ENCODE measurements at places on chromosomes 6 and 20.

DNA sequence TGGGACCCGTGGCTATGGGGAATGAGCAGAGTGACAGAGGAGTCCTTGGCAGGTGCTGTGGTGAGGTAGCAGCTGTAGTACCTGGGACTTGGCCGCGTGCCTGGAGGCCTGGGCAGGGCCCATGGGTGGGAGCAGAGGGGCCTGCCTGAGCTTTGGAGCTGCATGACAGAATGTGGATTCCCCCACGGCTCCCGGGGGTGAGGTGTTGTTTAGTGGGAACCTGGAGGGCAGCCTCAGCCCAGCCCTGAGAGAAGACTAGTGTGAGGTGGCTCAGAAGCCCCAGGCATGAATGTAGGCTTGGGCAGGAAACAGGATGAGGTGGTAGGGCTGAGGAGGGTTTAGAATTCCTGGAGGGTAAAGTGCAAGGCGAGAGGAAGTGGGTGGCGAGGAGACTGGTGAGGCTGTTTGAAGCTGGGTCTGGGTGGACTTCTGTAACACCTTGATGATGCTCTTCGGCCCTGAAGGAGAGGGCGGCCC is 86.5 kb upstream of the SCP2D1 start:
- no peak for DNase-seq

- DNase-seq = no peak
Measured at GRCh38 chr6:79463621-79464050, 73.6 kb downstream of the LCA5 start.

- DNase-seq = no peak
Measured at GRCh38 chr6:21450149-21450548, 143.4 kb upstream of the SOX4 start.

GRCh38 chr6:37005061-37005810 is at the start of gene FGD2:
TSS of gene FGD2 (plus strand) at chr6:37005655. CDS start at chr6:37005818, 163 bp downstream.
- peak; percentile 72 for DNase-seq

DNA sequence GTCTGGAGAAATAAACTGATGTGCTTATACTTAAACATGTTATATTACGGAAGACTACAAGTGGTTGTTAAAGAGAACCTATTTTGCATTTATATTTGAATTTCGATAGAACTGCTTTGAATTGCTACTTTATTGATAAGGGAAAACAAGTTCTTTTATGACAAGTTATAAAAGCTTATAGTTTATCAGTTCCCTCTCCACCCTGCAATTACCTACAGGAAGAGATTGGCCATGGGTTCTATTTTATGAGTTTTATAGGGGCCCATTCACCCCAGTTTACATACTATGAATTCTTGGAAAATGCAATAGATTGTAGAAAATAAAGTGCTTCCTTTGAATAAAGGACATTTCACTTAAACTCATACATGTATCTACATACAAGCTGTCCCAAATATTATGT is 144.4 kb downstream of the AHI1 start:
- no peak for DNase-seq

GRCh38 chr6:120395784-120396183 is 938.5 kb downstream of the TBC1D32 start:
- no peak for DNase-seq

- no peak for DNase-seq
Measured at GRCh38 chr20:42155586-42155985, 537.4 kb upstream of the CHD6 start.

DNA sequence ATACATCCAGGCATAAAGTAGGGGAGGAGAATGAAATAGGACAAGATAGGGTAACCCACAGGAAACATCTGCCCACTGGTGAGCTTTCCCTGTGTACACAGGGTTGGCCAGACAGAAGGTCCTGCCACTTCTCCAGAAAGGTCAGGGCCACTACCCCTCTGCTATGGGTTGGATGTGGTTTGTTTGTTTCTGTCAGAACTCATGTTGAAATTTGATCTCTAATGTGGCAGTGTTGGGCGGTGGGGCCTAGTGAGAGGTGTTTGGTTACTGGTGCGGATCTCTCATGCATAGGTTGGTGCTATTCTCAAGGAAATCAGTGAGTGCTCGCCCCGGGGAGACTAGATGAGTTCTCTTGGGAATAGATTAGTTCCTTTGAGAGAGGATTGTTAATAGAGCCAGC is 15.6 kb upstream of the MAS1 start:
- no peak for DNase-seq

DNA sequence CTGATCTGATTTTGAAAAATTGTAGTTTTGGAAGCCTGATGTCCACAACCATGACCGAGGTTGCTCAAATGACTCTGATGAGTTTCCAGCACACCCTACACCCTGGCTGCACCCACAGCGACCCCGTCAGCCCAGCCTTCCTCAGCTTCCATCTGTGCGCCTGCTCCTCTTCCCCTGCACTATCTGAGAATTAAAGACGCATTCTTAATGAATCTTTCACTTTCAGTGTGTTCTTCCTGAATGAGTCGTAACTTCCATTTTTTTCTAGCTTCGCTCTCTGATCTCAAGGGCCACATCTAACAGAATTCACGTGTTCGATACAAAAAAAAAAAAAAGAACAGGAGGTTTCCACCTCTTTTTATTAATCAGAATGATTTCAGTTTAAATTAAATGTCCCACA is 21.3 kb upstream of the RREB1 start:
- no peak for DNase-seq

GRCh38 chr20:34952671-34953070 is 2.9 kb downstream of the GSS start:
- DNase-seq = no peak

DNA sequence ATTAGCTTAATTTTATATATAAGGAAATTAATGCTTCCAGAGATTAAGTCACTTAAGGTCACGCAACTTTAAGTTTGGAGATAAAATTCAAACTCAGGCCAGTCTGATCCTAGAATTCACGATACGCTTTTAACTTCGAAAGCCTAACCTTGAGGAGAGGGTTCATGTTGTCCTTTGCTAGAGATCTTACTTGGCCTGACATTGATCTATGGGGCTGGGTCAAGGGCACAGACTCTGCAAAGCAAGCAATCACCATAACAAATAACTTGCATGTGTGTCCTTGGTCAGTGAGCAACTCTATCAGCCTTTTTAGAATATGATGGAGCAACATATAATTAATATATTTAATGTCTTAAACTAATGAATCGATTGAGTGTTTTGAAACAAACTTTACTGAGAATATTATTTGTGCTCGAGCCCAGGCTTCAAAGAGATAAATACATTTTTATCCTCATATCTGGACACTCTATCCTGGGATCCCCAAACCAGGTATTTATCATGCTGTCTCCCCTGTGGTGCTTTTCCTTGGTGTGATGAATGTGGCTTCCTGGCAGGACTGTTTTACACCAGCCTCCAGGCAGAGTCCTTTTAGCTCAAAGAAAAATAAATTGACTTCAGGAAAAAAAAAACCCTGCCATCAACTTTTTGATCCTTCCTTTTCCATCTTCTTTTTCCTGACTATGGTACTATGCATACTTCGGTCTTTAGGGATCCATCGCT is 29.1 kb downstream of the RPS12 start:
- DNase-seq = no peak

- DNase-seq = no peak
Measured at GRCh38 chr6:167957626-167958025, 39.8 kb upstream of the KIF25 start.

DNA sequence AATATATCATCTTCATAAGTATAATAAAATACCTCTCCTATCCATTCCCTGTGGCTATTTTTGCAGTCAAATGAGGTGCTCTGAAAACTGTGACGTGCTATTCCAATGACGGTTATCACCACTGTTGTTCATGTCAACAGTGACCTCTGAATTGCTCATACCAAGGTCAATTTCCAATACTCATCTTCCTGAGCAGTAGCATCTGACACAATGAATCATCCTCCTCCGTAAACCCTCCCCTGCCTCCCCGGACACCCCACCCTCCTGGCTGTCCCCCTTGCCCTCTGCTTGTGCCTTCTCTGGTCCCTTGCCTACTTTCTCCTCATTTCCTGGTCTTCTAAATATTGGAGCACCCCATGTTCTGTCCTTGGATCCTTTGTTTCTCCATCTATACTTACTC is 77.7 kb upstream of the SLC22A23 start:
- no peak for DNase-seq

DNA sequence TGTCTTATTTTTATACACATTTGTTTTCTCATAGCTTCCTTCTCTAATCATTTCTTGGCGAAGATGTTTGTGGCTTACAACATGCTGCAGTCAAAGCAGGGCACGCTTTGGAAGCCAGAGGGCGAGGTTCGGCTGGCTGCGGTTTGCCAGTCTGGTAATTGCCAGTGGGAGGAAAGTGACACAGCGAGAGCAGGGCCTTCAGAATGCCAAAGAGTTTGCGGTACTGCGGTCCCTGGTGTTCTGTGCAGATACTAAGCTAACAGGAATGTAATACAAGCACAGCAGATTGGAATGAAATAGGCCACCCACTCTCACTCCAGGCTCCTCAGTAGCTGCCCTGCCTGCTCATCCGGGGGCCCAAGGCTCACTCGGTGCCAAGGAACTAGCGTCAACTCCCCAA is 58.7 kb upstream of the TGM3 start:
- no peak for DNase-seq

DNA sequence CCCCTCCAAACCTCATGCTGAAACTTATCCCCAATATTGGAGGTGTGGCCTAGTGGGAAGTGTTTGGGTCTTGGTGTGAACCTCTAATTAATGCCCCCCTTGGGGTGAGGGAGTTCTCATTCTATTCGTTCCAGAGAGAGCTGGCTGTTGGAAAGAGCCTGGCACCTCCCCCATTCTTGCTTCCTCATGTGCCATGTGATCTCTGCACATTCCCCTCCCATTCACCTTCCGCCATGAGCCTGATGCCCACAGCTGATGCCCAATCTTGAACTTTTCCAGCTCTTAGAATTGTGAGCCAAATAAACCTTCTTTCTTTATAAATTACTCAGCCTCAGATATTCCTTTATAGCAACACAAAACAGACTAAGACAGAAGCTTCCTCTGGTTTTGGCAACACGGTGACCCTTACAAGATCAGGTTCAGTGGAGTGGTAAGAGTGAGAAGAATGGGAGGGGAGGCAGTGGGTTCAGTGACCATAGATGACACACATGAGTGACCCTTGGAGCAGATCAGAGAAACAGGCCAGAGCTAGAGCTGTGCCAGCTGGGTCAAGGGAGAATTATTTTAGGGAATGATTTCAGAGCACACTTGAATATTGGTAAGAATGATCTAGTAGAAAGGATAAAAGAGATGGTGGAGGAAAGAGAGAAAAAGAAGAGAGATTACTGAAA is 176.4 kb downstream of the LY86 start:
- no peak for DNase-seq

DNA sequence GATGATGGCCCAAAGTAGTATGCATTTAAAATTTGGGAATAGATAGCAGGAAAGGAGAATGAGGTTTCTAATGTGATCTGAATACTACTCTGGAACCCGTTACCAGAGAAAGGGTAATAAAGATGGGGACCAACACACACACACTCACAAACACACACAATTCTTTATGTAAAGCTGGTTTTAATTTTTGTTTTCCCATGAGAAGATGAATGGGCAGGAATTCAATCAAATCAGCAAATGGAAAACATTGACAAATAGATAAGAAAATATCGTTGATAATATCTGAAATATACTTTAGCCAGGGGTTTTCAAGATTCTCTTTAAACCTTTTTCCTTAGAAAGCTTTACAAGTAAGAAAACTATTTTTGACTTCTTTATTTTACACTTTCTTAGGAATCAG is 303.0 kb downstream of the PRL start:
- no peak for DNase-seq

DNA sequence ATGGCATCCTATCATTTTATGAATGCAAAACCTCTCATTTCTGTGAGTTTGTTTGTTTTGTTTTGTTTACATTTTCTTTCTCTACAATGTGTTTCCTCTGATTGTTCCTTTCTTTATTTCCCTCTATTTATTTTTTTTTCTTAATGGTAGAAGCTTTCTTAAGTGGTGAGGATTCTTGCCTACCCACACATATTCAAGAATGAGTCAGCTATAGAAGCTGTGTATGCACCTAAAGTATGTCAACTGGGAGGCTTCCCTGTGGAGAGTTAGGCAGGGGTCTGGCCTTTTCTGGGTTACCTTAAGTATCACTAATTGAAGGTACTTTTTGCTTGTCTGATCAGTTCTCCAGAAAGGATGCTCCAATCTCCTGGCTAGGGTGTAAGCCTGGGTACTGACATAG is 354.0 kb downstream of the ESR1 start:
- no peak for DNase-seq

DNA sequence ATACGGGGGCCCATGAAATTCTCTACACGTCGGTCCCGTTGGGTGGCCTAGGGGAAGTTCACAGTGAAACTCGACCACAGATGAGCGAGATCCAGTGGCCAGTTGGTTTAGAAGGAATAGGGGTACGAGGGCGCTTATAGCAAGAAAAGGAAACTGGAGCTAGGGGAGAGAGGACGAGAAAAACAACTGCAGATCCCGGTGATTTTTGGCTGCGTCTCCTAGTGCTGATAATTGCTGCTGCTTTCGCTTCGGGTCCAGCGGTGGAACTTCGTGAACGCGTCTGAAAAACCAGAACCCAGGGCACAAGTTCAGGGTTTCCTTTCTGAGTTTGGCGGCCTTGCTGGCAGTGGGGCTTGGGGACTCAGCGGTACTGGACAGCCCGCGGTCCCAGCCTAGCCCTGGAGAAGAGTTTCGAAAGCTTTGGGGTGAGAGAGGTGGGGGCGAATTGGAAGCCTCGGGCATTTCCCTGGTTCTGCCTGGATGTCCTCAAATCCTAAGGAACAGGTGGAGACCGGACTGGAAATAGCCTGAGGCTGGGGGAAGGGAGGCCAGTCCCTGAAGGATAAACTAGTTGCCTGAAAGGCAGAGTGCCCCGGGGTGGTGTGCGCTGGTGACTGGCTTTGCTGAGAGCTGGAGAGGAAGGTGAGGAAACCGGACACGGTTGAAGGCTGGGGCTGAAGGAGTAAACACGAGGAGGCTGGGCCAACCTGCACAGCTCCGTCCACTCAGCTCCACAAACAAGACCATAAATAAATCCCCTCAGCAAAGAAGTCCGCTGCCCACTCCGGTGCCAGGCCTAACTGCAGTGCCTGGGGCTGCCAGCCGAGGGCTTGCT is 793 bp downstream of the GMPR start:
- DNase-seq = no peak

GRCh38 chr6:125031385-125031784 is 69.1 kb downstream of the RNF217 start:
- no peak for DNase-seq

DNA sequence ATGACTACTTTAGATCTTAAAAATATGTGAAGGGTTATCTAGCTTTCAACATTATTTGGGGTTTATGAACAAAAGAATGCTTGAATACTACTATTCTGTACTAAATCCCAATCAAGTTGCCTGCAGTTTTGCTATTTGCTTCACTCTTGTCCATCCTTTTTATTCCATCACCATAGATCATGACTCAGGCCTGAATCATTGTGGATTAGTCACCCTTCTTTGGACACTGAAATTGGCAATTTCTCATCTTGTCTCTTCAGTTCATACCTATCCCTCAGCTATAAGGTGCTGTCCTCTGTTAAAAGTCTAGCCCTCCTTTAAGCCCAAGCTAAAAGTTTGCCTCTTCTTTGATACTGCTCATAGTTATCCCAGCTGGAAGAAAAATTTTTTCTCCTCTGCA is 199.1 kb downstream of the CENPW start:
- DNase-seq = no peak

Data from GM12864 (cell line).